ENCODE measurements at places on chromosomes 1 and 21.

DNA sequence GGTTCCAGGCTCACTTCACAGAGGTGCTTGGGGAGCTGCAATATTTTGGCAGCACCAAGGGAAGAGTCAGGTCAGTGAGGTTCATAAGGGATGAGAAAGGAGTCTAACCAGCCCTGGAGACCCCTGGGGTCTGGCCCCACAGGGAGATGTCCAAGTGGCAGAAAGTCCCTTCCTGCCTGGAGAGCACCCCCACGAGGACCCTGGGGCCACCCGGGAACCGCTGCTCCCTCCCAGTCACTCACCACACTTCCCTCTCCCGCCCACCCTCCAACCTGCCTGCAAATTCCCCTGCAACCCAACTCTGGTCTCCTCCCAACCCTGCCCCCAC, 6.5 kb upstream of the ITGB2 start:
- no peak for DNase-seq

DNA sequence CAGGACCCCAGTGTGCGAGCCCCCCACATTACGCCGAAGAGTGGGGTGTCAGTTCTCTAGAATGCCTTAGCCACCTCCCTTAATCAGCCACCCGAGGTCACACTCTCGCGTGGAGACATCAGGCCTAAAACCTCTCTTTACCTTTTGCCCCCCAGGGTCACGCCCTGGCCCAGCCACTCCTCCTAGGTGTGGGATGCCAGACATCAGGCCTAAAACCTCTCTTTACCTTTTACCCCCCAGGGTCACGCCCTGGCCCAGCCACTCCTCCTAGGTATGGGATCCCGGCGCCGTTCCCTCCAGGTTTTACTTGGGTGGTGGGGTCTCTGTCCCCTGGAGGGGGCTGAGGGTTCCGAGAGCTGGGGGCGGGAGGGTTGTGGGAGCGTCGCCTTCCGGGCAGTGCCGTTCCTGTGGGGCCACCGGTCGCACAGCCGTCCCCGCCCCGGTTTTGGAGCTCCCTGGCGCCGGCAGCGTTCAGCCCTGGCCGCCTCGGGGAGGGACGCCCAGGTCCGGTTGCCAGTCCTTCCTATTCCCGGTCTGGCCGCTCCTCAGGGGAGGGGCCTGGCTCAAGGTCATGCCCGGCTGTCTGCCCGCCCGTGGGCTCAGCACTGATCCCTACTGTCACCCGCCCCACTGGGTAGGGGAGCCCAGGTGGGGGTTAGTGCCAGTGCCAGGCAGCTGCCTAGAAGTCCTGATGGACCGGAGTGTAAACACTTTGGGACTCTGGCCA, 882 bp downstream of the VPS13D start:
- DNase-seq: no peak

- DNase-seq: no peak
These were observed 248.7 kb upstream of the IRF2BP2 start for GRCh38 chr1:234858722-234859121.

DNA sequence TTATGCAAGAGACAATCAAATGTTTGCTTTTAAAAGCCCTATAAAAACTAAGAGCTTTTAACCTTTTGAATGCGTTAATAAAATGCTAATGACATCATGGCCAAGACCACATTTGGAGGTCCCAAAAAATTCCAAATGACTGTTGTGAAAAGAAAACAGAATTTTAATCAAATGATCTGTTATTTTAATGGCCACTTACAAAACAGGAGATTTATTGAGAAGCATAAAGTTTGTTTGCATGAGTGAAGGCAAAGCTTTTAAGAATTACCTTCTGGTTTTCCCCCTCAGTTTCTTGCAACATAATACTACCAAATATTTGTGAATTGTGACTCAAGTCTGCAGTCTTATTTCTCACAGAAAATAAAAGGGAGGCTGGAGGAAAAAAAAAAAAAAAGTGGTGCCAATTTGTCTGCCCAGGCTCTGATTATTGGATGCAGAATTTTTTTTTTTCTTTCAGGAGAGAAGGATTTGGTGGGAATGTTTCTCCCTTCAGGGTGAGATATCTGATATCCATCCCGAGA, 60.7 kb downstream of the GORAB start:
- DNase-seq: no peak

DNA sequence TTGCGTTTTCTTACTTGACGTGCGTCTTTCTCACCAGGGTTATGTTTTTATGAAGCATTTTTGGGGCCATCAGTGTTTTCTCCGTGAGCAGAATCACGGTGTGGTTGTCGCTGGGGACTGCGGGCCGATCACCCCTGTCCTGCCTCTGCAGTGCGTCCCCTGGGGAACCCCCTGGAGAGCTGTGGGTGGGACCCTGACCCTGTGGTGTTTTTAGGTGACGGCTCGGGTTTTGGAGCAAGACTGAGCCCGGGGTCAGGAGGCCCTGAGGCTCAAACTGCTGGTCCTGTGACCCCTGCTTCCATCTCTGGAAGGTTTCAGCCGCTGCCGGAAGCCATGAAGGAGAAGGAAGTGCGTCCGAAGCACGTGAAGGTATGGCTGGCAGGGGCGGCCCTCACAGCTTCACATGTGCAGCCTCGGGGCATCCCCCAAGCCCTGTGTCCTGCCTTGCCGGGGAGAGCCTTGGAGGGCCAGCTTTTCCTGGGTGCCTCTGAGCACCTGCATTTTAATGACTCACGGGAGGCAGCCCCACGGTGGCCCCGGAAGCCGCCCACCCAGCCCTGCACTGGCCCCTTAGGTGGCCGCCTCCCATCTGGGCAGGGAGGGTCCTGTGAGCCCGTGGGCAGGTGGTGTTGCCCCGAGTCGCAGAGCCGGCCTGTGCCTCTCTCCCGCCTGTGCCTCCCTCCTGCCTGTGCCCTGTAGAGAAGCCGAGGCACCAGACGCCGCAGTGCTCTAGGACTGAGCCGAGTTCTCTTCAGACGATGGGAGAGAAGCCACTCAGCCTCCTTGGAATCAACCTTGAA, 36.7 kb upstream of the DIP2A start:
- no peak for DNase-seq

DNA sequence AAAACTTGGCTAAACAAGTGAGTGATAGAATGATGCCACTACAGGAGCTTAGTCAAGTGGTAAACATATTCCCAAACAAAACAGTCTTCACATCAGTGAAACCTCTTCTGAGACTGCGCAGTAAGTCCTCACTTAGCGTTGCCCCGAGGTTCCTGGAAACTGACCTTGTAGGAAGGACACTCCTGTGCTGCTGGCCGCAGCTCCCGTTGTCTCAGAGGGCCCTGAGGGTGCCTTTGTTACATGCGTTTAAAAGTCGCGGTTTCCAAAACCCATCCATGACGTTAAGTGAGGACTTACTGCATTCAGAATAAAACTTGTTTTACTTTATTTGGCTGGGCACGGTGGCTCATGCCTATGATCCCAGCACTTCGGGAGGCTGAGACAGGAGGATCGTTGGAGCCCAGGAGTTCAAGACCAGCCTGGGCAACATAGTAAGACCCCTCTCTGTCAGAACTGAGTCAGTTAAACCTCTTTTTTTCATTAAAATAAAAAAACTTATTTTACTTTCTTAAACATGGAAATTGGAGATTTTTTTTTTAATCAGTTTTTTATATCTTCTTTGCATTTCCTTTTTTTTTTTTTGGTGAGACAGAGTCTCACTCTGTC, 36.0 kb upstream of the DIP2A start:
- no peak for DNase-seq

- no peak for DNase-seq
These were observed 122.6 kb downstream of the NTNG1 start for GRCh38 chr1:107263291-107263915.

GRCh38 chr1:110233861-110234260, 23.7 kb downstream of the KCNC4 start:
- no peak for DNase-seq

- DNase-seq: no peak
These were observed 7.3 kb downstream of the KIAA2013 start for GRCh38 chr1:11918799-11919519.

DNA sequence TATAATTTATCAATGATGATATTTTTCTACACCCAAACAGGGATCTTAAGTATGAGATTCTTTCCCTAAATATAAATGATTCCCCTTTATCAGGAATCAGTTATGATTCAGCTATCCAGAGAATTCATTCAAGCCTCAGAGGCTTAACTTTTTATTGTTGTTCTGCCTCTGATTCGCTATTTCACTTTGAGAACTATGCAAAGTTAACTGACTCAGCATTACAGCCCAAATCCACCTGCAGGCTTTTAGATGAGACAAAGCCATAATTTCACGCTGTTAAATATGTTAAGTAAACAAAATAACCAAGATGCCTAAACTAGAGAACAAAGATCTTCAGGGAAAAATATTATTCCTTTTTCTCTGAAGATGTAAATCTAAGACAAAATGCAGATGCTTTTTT, 8.5 kb downstream of the SCYL3 start:
- no peak for DNase-seq

- no peak for DNase-seq
These were observed 398.4 kb downstream of the PRDM2 start for GRCh38 chr1:14098294-14098913.

DNA sequence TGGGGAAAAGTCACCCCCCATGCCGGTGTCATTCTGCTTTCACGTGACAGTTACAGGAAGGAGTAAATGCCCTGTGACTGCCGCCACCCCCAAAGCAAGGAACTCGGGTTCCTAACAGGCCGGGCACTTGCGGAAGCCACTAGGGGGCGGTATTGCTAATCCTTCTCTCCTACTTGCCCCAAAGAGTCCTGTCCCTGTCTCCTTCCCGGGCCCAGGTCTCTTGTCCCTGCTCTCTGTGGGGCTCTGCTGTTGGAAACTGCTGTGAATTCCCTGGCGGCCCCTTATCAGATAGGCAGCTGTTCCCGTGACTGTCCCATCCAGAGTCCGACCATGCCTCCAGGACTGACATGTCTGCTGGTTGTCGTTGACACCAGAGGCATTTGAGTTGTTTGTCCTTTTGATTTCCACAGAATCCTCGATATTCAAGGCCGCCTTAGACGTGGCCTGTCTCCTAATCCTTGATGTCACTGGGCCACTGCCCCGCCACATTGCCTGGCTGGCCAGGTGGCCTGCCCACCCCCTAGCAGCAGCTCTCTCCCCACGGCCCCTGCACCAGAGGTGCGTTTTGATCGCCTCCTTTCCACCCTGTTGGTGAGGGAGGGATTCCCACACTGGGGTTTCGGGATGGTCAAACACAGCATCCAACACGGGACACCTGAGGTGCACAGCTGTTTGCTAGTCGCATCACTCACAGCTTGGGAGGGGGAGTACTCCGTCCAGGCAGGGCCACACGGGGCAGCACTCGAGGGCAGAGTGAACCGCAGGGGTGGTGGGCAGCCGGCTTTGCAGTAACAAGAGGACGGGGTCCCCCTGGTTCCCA, 37.3 kb downstream of the CHAF1B start:
- DNase-seq: no peak
